Stimulated activated CD4-positive, alpha-beta T cell treated with anti-CD3 and anti-CD28 coated beads, Interleukin-1b, Interleukin-23, amount 100 ng/mL, for 4 hours (primary cell): ENCODE measurements at places on chromosomes 7 and 10.

DNA sequence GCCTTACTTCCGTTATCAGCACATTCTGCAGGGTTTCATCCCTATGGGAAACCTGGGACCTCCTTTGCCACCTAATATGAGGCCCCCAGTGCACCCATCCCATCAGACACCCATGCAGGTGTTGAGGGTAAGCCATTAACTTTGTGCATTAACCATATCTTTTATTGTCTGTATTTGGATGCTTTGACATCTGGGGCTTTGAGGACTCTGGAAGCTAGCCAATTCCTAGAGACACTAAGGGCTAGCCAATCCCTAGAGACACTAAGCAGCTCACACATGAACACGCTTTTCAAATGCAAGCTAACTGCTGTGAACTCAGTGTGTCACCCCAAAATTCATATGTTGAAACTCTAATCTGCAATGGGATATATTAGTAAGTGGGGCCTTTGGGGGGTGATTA lies 272.5 kb upstream of the COBL start:
- DNase-seq, result no peak

GRCh38 chr10:119025776-119026175 lies 3.7 kb upstream of the NANOS1 start:
- DNase-seq, result no peak

- DNase-seq, result no peak
Observed at GRCh38 chr10:29588629-29589421, 45.9 kb downstream of the SVIL start.

DNA sequence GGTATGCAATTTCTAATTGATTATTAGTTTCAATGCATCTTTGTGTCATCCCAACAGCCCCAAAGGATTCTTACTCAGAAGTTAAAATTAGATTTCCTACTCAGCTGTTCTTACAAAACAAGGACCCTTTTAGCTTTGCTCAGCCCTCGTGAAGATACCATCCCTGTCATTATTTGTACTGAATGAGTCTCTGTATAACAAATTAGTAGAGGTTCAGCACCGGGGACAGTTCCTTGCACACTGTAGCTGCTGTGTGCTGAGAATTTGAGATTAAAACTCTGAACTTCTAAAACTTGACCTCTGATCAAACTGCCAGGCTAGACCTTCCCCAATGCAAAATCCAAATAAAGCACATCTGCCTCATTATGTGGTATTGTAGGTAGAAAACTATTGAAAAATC lies 299.1 kb downstream of the LHFPL3 start:
- no peak for DNase-seq

DNA sequence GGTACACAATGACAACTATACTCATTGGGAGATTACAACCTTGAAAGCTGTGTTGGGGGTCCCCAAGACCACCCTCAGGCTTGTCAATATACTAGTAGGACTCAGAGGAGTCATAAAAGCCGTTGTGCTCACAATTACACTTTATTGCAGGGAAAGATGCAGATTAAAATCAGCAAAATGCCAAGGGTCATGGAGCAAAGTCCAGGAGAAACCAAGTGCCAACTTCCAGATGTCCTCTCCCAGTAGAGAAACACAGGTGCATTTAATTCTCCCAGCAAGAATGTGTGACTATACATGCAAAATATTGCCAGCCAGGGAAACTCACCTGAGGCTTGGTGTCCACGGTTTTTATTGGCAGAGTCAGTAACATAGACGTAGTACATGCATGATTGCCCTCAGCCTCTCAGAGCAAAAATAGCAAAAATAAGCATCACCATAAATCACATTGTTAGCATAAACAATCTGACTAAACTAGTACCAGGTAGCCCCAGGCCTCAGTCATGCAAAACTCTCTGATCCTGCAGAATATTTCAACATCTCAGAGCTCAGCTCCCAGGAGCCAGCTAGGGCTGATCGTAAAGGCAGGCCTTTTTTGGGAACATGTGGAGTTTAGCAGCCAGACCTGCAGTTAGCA lies 50.7 kb downstream of the VIM start:
- DNase-seq, result no peak

DNA sequence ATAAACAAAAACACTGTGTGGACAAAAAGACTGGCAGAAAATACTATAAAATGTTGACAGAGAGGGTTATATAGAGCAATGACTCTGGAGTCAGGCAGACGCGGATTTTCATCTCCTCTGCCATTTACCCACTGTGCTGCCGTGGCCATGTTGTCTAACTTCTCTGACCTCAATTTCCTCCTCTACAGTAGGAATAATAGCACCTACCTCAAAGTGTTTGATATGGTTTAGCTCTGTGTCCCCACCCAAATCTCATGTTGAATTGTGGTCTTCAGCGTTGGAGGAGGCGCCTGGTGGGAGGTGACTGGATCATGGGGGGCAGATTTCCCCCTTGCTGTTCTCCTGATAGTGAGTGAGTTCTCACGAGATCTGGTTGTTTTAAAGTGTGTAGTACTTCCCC lies 78.2 kb upstream of the CALN1 start:
- DNase-seq, result no peak

GRCh38 chr10:132328738-132329137 lies 3.3 kb upstream of the LRRC27 start:
- no peak for DNase-seq

DNA sequence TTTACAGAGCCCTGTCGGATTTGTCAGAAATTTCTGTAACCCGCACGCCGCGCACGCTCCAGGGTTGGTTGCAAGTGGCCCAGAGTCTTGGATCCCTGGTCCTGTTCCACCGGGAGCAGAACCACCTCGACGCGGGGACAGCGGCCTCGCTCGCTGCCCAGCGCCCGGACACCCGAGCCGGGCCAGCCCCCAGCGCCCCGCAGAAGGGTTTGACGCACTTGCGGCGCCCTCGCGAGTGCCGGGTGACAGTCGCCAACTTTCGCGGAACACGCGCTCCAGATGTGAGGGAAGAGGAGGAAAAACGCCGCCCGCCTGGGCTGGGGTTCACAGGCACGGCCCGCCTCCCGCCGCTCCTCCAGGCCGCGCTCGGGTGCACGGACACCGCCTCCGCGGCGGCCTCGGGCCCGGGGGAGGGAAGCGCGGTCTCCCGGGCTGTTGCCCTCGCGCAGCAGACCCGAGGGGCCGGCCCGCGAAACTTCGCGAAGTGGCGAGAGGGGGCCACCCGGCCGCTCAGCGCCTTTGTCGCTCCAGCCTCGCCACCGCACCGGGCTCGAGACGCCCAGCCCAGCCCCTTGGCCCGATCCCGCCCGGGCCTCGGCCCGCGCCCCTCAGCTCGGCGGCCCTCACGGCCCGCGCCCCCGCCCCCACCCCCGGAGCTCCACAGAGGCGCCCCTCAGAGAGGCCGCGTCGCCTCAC lies 514 bp downstream of the RNF216 start:
- peak; percentile 9 for DNase-seq

DNA sequence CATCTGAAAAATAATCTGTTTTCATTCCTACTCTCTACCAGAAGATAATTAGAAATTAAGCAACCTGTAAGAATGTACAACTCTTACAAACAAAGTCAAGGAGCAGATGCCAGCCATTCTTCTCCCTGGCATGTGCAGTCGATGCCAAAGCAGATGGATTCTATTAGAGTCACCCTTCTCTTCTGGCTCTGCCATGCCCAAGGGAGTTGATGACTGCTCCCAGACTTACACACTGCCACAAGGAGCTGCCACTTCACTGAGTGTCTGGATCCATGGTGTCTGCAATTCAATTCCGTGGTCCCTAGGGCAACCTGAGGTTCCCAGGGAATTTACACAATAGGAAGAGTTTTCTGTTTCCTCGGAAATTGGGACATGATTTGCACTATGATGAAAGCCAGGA lies 89.1 kb upstream of the IFRD1 start:
- DNase-seq, result no peak

GRCh38 chr7:167090-167855 lies 25.1 kb upstream of the FAM20C start:
- DNase-seq, result no peak

- no peak for DNase-seq
Observed at GRCh38 chr10:58280477-58280876, 11.5 kb downstream of the CISD1 start.

- no peak for DNase-seq
Observed at GRCh38 chr10:33684211-33684611, 349.7 kb upstream of the NRP1 start.

- no peak for DNase-seq
Observed at GRCh38 chr10:130213286-130214080, 77.3 kb downstream of the GLRX3 start.

DNA sequence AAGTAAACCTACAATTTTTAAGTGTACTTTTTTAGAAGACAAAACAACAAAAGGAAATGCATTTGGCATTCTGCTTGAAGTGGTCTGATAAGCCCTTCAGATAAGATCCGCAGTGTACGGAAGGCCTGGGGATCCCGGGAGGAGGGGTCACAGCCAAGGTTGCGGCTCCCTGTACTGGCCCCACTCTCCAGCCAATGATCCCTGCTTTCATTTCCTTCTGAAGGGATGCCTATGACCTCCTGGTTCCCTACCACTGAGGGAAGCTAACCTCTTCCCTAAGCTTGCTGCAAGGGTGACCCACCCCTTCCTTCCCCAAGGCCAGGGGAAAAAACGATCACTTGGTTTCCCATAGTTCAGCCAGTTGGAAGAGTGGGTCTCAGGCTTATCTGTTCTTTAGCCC lies 5.3 kb downstream of the DENND2A start:
- no peak for DNase-seq

DNA sequence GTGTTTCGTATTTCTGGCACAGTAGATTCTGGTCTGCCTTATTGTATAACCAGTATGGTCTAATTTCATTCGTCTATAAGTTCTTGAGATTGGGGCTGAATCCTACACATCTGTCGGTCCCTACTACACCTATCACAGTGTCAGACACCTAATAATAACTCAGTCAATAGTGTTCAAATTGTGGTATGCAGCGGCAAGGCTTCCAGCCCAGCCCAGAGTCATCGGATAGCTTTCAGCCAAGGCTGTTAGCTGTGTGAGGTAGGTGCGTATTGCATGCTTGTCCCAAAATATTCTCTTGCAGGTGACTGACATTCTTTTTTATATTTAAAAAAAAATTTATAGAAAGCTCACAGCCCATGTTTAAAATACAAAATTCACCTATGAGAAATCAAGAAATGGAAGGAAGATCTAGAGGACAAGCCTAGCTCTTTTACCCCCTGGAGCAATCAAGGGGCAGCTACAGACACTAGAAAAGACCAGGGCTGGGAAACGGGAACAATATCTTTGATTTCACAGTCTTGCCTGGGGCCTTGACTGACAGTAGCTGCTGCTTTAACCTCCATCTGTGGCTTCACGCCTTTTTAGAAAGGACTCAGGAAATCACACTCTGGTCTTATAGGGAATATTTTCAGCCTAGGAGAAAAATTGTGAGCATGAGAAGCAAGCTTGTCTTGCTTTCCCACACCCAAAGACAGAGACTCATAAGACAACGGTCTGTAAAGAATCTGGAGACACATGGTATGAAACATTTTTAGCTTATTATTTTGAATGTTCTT lies 9.5 kb upstream of the ASB4 start:
- no peak for DNase-seq

- DNase-seq, result no peak
Observed at GRCh38 chr7:56023500-56023899, 27.7 kb downstream of the PSPH start.

- DNase-seq, result no peak
Observed at GRCh38 chr10:12559578-12560178, 210.3 kb downstream of the CAMK1D start.

DNA sequence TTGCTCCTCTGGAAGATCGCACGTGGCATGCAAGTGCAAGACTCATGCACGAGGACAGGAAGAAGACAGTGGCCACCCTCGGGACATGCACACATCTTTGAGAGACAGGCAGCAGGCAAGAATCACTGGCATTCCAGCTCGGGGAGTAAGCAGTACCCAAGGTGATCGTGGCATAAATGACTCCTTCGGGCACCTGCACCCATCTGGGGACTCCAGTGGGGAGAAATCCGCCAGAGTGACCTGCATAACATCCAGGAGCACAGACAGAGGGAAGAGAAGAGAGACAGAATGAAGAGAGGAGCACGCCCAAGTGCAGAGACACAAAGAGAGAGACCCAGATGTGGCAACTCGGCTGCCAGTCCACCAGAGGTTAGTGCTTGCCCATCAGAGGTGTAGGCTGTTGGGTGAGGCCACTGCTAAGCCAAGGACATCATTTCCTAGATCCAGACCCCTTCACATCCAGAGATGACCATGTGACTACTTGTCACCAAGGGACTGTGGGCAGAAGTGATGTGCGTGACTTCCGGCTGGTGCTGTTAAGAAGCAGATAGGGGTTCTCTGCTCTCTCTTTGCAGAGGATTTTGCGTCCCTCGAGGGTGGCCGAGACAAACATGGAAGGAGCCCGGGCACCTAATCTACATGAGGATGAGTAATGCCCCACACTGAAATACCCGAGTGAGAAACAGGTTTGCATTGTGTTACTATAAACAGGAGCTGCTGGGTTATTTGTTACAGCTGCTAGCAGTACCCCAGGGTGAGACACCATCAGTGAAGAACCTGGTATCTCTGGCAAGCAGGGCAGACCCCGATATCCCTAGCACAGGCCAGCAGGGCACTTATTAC lies 80.6 kb downstream of the VWA2 start:
- DNase-seq, result no peak

DNA sequence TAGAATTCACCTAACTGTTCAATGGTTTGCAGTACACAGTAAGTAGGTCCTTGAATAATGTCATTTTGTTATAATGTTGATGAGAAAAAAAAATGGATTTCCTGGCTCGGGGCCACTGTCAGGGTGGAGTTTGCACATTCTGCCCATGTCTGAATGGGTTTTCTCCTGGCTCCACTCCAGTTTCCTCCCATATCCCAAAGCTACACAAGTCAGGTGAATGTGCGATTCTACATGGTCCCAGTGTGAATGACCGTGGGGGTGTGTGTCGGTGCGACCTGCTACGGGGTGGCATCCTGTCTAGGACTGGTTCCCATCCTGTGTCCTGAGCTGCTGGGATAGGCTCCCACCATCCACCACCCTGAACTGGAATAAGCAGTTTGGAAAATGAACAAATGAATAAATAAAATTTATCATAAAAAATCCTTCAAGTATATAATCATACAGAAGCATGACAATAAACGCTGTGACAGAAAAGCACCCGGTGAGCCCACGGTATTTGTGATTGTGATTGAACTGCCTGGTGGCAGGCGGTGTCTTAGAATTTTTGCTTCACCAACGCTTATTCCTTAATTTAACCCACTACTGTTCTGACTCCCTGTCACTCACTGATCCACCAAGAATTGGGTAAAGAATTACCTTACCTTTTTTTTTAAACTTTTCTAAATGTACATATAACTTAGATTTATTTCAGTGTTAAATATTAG lies 114.1 kb downstream of the ICA1 start:
- DNase-seq, result no peak

- DNase-seq, result no peak
Observed at GRCh38 chr10:103155471-103156085, 37.5 kb downstream of the NT5C2 start.
